H7 (cell line): ENCODE measurements at places on chromosomes 11 and 22. TPM values are rescaled to one million over a fixed set of nuclear protein-coding genes. Genes with fewer than 3 reads are reported as not detected.

CENPM gene
- 56.7 and 66.3 TPM in 2 replicates for total RNA-seq

NXPE2 gene
- not detected in 2 replicates for total RNA-seq

OR52I2 gene
- total RNA-seq: not detected in 2 replicates

FBLN1 gene
- 126 and 132 TPM in 2 replicates for total RNA-seq

DENND6B gene
- total RNA-seq: 0.52 and 1.1 TPM in 2 replicates

SLC22A12 gene
- total RNA-seq: not detected in 2 replicates

PNPLA3 gene
- total RNA-seq: 10.7 and 15.0 TPM in 2 replicates

RBM7 gene
- total RNA-seq: 30.0 and 43.3 TPM in 2 replicates

RCOR2 gene
- total RNA-seq: 63.5 and 66.8 TPM in 2 replicates

SLC22A25 gene
- total RNA-seq: 0.18 TPM in 1 of 2 replicates, not detected in the other

ART1 gene
- 0.07 TPM in 1 of 2 replicates, not detected in the other for total RNA-seq

P2RY6 gene
- total RNA-seq: 0.66 TPM in 1 of 2 replicates, not detected in the other

MYO18B gene
- total RNA-seq: 0.03 and 0.48 TPM in 2 replicates

GRCh38 chr11:95074792-95075563 is 8.3 kb downstream of the SRSF8 start:
- no peak for DNase-seq

GRCh38 chr22:32830957-32831356 is 29.5 kb downstream of the TIMP3 start:
- no peak for DNase-seq

DNA sequence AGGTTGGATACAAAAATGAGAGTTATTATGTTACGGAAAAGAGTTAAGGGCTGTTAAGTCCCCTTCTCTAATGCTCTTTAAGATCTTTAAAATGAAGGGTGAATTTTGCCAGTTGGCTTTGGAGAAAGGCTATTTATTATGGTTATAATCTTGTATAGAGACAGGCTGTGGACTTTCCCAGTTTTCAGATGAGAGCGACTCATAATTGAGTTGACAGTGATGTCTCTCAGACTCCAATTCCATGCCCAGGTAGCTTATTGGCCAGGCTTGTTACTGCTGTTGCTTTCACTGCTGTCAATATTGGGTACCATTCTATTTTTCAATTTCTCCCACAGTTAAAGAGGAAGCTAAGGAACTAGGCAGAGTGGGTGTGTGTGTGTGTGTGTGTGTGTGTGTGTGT is 13.1 kb downstream of the ENDOD1 start:
- DNase-seq: no peak

DNA sequence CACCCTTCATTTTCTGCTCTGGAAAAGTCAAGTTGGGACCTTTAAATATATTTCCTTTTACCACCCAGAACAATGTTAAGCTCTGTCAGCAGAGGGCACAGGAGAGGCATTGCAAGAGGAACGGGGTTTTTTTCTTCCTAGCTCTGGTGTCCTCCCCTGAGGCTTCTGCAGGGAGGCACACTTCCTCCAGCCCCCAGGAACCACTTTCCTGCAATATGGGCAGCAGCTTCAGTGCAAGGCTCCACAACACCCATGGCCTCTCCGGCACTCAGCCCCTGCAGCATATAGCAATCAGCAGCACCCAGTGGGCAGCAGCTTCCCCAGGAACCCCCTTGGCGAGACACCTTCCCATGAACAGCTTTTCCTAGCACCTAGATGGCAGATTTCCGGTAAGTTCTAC is 101.4 kb downstream of the SYT9 start:
- DNase-seq: peak; percentile 54

DNA sequence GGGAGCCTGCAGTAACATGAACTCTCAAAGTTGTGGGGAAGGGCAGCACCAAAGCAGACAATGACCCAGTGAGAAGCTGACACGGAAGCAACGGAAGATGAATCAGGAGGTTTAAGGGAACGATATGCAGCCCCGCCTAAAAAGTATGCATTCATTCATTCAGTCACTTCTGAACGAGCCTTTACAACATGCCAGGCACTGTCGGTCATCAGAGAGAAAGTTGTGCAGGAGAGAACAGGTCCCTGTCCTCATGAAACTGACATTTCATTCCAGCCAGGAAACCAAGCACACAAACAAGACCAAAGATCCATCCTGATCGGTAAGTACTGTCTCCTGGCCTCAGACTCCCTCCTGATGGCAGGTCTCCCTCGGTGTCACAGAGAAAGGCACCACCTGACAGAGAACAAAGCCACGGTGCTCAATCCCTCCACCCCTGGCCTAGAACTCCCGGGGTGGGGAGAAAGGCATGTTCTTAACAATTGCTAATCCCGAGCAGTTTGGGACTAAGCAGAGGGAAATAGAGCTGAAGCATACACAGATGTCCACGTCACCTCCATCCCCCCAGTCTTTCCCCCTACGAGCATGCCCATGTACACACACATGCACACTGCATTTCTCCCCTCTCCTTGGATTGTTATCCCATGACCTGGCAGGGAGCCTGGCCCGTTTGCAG is 49.3 kb downstream of the LRFN4 start:
- DNase-seq: peak; percentile 80

DNA sequence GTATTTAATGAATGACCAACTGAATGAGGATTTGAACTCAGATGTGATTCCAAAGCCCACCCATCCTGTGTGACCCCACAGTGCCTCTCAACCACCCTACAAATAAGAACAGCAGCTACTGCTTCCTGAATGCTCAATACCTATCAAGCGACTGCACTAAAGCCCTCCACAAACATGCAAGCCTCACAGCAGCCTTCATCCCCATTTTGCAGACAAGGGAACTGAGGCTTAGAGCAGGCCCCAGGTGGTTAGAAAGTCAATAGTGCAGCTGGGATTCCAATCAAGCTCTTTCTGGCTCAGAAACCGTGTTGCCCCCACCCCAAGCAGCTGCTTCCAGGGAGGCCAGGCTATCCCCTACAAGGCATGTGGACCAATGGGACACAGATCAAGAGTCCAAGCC is 57.2 kb downstream of the SMCO4 start:
- DNase-seq: no peak

GRCh38 chr11:70205049-70205725 is 2.1 kb downstream of the FADD start:
- no peak for DNase-seq

GRCh38 chr11:78901831-78902230 is 327.2 kb upstream of the NARS2 start:
- DNase-seq: no peak

DNA sequence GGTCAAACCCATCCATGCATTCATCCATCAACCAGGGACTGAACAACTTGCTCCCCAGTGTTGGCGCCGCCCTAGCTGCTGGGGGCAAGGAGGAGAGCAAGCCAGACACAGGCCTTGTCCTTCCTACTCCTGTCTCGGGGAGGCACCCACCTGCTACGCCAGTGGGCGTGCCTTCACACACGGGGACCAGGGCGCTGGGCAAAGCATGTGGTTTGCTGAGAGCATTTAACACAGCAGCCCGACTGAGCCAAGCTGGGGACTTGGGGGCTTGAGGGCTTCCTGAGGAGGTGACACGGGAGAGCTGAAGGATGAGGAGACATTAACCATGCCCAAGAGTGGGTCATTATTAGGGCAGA is 30.6 kb downstream of the CACNA1I start:
- peak; percentile 41 for DNase-seq

DNA sequence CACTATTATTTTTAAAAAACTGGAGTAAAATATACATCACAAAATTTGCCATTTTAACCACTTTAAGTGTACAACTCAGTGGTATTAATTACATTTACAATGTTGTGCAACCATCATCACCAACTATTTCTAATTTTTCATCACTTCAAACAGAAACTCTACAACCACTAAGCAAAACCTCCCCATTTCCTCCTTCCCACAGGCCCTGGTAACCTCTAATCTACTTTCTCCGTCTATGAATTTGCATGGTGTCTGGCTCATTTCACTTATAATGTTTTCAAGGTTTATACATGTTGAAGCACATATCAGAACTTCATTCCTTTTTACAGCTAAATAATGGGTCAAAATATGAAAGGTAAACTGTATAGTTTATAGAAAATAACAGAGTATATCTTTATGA is 24.4 kb downstream of the DDI1 start:
- no peak for DNase-seq

DNA sequence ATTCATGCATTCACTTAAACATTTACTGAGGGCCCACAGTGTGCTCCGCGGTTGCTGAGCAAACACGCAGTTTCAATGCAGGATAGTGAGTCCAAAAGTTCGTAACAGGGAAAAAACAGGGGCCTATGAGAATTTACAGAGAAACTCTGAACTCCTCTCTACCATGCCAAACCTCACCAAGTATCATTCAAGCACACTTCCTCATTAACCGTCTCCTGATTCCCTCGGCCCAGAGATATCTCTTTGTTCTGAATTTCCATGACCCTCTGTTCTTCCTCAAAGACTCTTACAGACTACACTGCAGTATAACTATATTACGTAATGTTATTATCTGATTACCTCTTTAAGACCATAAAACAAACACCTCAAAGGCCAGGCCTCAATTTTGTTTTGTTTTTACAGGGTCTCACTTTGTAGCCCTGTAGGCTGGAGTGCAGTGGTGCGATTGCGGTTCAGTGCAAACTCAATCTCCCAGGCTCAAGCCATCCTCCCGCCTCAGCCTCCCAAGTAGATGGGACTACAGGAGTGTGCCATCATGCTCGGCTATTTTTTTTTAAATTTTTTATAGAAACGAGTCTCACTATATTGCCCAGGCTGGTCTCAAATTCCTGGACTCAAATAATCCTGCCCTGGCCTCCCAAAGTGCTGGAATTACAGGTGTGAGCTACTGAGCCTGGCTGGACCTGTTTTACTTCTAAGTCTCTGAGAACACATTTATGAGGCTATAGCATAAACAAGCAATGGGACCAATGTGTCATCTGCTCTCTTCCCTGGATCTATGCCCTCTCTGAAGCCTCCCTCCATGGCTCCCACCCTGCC is 3.6 kb downstream of the HPS4 start:
- no peak for DNase-seq

DNA sequence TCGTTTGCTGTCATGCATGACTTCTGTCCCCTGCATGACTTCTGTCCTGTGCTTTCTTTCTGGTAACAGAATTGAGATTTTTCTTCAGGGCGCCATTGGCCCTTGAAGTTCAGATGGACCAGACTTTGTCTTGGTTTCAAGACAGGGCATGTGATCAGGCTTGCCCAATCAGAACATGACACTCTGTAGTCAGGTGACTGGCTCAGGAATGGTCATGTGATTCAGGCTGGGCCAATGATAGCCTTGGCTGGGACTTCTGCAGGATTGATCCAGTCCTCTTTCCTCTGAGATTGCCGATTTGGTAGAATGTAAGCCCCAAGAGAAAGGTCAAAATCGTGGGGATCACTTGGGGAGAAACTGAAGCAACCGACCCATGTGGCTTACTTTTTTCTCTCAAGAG is 90.5 kb upstream of the ALX4 start:
- no peak for DNase-seq

DNA sequence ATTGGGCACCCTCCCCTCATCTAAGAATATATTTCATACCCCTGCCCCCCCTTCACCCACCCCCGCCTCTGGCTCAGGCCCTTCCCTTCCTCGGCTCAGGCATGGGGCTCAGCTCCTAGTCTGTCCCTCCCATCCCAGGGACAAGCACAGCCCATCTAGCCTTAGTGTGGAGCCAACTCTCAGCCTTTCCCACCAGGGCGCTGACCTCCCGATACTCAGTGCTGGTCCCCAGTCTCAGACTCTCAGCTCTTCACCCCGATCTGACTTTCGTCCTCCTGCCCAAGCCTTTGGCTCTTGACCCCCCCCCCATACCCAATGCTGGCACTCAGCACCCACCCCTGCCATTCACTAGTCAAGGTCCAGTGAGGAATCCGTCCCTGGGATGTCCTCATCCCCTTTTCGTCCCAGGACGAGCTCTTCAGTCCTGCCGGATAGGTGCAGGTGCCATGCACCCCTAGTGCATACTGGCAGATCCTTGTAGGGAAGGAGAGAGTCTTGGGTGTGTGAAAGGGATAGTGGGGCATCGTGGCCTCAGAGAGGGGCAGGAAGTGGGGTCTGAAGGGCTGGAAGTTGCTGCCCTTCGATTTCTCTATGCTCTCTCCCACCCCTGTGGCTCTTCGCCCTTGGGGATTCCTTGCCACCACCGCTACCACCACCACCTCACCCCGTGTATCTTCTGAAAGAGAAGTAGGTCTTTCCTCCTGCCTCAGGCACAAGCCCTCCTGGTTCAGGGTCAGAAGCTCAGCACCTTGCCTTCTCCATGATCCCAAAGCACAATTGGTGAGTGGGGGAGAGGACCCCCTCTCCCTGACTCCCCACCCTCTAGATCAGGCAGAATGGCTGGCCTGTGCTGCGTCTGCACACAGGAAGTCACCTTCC is 2.4 kb downstream of the TPBGL start:
- no peak for DNase-seq

DNA sequence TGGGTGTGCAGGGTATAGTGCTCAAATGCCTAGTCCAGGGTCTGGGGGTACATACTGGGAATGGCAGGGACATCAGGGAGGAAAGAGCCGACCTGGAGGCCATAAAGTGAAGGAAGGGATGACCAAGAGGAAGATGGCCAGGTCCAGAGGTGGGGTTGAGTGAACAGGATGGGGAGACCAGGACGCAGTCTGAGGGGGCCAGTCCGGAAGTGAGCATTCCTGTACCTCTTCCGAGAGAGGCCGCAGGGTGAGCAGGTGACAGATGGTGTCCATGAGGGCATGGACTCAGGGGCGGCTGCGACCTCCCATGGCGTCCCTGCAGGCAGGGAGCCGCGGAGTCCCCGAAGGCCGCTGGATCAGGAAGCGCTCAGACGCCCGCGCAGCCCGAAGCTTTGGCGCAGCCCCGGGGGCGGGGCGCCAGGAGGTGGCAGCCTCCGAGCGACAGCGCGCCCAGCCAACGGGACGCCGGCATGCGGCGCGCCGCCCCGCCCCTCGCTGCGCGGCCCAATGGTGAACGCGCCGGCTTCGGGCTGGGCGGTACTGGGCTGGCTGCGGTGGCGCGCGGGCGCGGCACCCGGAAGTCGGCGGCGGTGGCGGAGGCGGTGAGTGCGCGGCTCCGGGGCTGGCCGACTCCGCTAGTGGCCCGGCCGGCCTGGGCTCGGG is at the start of gene TANGO2:
TANGO2 (plus strand) TSS at position 578 of the 663 bp plus-strand sequence. CDS start 15,689 bp downstream, outside the sequence.
- peak; percentile 100 for DNase-seq
